ENCODE measurements at places on chromosomes 16 and 17.

- DNase-seq, result peak; percentile 42
These were observed 85.4 kb downstream of the N4BP1 start for GRCh38 chr16:48524348-48525200.

DNA sequence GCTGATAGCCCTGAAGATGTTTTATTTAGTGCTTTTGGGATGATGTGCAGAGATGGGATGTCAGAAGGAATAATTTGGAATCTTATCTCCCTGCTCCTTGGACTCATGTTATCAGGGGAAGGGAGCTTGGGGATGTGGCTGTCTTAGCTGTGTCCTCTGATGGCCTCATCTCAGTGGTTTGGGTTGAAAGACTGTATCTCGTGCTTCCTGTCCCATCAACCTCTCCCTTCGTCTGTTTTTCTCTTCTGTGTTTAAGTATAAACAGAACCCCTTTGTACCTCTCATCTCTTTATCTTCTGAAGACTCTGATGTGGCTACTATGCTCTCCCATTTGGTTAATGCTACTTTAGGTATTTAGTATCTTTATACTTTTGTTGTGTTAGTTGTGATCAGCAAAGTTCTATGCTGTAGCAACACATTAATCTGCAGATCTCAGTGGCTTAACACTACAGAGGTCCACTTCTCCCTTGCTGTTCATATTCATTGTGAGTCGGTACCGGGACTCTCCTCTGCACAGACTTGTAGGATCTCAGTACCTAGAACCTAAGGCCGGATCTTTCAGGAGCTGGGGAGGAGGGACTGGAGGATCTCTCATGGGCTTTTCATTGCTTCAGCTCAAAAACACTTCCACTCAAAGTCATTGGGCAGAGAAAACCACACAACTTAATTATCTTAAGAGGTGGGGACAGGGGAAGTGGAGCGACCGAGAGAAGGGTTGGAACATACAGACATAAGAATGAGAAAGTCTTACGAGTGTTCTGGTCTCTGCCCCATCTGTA lies 28.8 kb downstream of the PRKCA start:
- no peak for DNase-seq

DNA sequence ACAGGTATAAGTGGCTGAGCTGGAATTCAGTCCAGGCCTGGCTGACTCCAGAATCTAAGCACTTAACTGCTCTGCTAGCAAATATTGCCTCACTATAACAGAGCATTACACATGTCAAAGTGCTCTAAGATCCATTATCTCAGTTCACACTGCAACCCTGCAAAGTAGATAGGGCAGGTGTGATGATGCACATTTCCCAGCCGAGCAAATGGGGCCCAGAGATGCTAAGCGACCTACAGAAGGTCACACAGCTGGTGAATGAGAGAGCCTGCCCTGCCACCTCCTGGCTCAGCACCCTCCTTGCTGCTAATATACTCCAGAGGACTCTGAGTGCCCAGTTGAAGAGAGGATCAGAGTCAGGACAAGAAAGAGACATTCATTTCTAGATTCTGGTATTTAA lies 73.6 kb upstream of the CCL1 start:
- no peak for DNase-seq

DNA sequence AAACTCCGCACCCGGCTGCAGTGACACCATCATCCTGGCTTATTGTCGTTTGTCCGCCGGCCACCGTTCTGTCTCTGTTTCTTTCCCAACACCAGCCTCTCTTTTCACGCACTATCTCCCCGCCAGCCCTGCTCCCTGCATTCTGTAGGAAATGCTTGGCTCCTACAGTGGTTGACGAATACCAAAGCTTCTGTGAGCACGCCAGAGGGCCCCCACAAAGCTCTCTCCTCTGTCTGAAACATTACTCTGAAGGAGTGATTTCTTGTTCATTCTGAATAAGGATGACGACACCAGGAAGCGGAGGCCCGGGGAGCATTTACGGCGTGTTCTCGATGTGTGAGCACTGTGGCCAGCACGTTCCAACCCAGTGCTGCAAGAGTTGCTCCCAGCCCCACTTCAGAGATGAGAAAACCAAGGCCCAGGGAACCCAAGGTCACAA lies 58.8 kb downstream of the ADCY9 start:
- no peak for DNase-seq
